Stimulated activated CD8-positive, alpha-beta memory T cell treated with anti-CD3 and anti-CD28 coated beads, Interleukin-4, amount 100 ng/mL, for 1 hour (primary cell): ENCODE measurements at places on chromosomes 1 and 21.

DNA sequence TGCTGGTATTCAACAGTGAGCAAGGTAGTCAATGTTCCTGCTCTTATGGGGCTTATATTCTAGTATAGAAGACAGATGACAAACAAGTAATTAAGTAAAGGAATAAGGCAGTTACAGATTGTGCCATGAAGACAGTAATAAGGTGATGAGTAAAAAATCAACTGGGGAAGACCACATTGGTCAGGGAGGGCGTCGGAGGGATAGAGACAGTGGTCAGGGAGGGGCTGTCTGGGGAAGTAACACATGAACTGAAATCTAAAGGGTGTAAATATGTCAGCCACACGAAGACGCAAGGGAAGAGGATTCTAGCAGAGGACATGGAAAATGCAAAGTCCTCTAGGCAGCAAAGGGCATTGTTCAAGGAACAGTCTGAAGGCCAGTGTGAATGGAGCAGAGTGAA, 10.1 kb downstream of the IL12RB2 start:
- DNase-seq: no peak

DNA sequence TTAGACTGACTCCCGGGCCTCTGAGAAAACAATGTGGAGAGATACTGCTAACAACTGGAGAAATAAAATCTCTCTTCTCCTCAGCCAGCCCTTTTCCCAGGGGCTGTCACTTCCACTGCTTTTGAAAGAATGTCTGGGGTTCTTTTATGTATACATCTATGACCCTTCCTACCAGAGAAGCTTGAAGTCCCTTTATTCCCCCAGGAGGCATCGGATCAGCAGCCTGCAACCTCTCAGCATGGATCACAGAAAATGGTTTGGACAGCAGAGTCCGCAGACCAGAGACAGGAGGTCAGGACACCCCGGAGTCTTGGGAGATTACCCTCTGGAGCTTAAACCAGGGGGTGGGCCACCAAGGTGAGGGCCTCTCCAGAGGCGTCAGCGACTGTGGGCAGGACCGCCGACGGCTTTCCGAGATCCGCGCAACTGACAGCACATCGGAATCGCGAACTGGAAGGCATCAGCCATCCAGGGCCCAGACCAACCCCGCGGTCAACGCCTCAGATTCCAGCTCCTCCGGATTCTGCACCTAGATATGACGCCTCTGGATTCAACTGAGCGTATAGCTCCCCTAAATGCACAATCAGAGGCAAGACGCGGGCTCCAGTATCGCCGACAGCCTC, 1.0 kb downstream of the EPHA10 start:
- DNase-seq: no peak

- DNase-seq: no peak
Observed at GRCh38 chr1:24969596-24970398, 39.7 kb upstream of the RUNX3 start.

GRCh38 chr1:241269116-241269515, 87.9 kb downstream of the RGS7 start:
- no peak for DNase-seq

DNA sequence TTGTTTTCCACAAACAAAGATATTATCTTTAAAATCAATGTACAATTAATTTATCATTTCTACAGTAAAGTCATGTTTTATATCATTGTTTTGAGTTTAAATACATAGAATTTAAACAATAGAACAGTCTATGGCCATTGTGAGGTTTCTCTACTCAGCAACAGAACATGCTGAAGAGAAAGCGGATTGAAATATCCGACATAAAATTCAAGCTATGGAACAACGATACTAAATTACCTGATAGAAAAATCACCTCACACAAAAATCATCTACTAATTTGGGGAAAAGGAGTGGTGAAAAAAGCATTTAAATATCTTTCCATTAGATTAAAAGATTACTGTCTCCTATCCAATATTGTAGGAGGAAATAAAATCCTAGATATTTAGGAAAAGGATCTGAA, 12.6 kb downstream of the CDKN2C start:
- DNase-seq: no peak

GRCh38 chr21:20998886-20999285, 677 bp downstream of the NCAM2 start:
- DNase-seq: no peak

DNA sequence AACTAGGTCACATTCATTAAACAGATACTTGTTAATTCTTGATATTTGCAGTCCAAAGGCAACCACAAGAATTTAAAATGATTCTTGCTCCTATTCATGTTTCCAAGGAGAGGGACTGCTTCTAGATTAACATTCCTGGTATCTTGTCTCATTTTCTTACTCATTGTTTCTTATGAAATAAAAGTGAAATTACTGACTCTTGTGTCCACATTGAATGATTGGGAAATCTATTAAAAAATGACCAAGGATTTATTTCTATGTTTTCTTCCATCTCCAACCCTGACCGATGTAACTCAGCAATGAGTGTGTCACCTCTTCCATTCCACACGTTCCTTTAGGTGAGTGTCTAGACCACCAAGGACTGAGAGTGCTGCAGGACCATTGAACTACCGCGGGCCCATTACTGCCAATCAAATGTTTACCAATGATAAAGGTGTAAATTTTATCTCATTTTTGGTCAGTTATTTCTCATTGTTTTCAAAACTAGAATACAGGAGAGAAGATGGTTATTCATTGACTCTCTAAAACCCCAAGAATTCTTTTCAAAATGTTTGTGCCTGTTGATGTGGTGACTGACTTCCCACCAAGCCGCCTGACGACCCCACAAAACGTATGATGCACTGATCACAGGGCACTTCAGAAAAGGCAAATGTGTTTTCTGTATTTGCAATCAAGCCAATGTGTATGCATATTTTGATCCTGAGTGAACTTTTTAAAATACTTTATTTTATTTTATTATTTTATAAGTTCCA, 414.6 kb upstream of the PTBP2 start:
- no peak for DNase-seq

- no peak for DNase-seq
Observed at GRCh38 chr1:151147132-151147503, 687 bp upstream of the SEMA6C start.

- no peak for DNase-seq
Observed at GRCh38 chr1:4963251-4963650, 308.8 kb downstream of the AJAP1 start.

DNA sequence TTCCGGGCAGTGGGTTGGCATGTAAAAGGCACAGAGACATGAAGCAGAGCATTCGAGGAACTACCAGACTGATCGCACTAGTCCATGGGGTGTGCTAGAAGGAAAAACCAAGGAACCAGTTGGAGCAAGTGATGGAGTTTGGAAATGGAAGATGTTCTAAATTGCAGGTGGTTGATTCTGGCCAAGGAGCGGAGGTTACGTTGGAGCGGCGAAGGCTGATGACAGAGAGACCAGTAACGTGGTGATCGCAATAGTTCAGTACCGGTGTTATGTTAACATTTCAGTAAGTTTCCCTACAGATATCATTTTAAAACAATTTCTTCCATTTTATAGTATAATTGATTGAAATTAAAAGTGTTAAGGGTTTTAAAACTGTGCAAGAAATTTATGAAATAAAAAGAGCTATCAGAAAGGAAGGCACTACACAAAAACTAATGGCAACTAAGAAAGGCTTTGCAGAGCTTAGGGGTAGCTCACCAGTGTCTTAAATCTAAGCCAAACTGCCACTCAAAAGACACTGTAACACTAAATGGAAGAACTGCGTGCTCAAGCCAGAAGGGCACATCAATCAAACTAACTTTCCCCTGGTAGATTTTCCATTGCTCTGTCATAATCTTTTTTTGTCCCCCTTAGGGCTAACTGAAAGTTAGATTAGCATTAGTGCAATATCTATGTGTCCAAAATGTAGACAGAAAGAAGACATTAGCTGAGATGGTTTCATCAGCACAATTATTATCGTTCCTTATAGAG, 11.3 kb upstream of the HEATR1 start:
- DNase-seq: no peak
